ENCODE measurements at places on chromosomes 2 and 18. TPM values are rescaled to one million over a fixed set of nuclear protein-coding genes. Genes with fewer than 3 reads are reported as not detected.
A peak's percentile ranks its signal among the peaks of the same experiment; 100 is the strongest.

DNA sequence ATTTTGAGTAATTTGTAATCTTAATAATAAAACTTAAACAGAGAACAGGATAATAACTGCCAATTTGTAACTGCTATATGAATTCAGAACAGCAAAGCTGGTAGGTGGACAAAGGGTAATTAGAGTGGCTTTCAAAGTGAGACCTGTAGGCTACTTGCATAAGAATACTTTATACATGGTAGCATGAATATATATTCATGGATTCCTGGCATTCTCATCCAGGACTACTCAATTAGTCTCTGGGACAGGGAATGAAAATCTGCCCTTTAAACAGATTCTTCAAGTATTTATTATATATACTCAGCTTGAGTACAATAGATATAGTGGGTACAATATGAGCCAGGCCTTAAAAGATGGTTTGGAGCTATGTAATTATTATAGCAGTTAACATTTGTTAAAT is 419.9 kb downstream of the PIK3C3 start:
- H3K27ac ChIP-seq = no peak overlapping the region
- no peak overlapping the region for H3K4me3 ChIP-seq
- H3K36me3 ChIP-seq = no peaks in the 10 kb centered on the region
- no peaks in the 10 kb centered on the region for H3K27me3 ChIP-seq

DNA sequence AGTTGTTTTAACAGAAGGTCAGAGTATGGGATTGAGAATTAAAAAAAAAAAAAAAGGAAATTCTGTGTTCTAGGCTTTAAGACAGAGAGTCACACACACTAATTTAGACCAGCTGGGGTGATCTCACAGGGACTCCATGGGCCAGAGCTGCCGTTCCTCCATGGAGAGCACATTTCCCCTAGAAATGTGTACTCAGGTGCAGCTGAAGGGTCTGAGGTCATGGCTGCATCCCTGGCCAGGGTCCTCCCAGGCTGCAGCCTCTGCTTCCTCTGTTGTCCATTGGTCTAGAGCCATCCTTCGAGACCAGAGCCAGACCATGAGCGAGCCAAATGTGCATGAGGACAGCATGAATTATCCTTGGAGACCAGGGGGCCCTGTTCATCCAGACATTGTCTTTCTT is 190.1 kb upstream of the TNP1 start:
- peaks cover 71% of the 10 kb centered on the region for H3K4me1 ChIP-seq
- H3K36me3 ChIP-seq = no peaks in the 10 kb centered on the region
- no peak overlapping the region for H3K4me3 ChIP-seq
- H3K27ac ChIP-seq = peak overlapping the region; percentile 27
- no peaks in the 10 kb centered on the region for H3K27me3 ChIP-seq
- DNase-seq = no peak

DNA sequence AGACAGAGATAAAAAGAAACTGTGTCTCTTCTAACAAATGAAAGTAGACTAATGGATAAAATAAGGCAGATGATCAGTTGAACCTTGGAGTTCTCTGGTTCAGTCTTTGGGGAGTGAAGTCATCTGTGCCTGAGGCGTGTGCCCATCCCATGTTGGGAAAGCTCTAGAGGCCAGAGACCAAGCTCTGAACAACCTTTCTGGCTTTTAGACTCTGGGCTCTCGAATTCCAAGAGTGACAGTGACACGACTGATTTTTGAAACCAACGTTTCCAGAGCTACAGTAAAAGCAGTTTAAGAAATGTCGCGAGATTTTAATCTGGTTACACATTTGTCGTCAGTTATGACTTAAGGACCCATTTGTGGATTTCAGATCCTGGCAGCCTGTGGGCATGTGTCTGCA is 83.7 kb upstream of the APCDD1 start:
- H3K4me3 ChIP-seq = no peak overlapping the region
- no peaks in the 10 kb centered on the region for H3K36me3 ChIP-seq
- H3K4me1 ChIP-seq = no peaks in the 10 kb centered on the region
- no peak for DNase-seq
- H3K27ac ChIP-seq = no peak overlapping the region

COA5 gene
- 29.8 TPM for total RNA-seq

PLCL1 gene
- total RNA-seq = 25.6 TPM

All from thoracic aorta (tissue), 2 donors.